ENCODE measurements at places on chromosomes 7 and 10.

DNA sequence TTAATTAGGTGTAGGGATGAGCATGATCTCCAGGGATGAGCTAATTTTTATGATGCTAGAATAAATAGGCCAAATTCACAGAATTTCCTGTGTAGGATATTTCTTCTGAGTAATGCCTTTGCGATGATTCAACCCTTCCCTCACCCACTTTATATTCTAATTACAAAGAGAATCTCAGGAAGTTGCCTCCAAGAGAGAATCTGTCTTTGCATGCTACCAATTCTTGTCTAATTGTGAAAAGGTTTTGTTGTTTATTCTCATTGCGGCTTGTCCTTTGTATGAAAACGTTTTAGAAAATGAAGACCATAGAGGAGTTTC lies 6.3 kb downstream of the C7orf57 start:
- DNase-seq: no peak

DNA sequence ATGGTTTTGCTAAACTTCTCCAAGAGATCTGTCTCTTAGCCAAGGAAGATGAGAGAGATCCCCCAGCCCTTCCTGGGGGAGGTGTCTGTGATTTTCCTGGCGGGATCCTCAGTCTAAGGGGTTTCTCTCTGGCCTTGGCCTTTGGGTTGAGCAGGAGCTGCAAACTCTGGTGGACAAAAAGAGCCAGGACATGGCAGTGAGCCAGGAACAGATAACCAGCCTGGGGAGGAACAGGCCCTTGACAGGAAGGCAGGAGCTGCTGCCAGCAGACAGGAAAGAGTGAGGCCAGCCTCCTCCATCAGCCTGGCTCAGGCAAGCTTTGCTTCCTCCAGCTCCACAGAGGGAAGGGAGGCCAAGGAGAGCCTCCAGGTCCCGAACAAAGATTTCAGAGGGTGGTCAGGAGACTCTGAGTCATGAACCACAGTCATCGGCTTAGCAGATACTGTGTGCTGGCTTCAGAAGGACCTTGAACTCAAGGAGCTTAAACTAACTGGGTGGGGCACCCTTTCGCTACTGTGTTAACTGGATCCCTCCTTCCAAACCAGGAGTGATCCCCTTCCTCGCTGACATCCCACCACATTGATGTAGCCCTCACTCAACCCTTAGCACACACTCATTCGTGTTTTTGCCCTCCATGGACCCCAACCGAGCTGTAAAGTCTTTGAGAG lies 34.7 kb downstream of the DDIT4 start:
- no peak for DNase-seq

DNA sequence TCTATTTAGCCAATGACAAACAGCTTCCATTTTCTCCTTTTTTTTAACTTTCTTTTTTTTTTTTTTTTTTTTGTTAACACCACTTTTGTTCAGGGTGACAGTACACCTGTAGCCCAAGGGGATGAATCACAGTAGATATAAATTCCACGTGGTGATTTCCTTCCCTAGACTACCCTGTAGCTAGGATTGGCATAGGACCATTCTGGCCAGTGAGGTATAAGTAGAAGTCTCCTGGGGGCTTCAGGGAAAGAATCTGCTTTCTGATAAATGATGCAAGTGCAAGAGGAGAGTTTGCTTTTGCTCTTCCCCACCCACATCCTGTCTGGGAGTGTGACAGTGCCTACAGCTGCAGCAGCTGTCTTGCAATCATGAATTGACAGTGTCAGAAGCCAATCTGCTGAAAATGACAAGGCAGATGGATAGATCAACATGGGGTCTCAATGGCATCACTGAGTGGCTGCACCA lies 63.2 kb upstream of the TOMM7 start:
- DNase-seq: peak; percentile 93

DNA sequence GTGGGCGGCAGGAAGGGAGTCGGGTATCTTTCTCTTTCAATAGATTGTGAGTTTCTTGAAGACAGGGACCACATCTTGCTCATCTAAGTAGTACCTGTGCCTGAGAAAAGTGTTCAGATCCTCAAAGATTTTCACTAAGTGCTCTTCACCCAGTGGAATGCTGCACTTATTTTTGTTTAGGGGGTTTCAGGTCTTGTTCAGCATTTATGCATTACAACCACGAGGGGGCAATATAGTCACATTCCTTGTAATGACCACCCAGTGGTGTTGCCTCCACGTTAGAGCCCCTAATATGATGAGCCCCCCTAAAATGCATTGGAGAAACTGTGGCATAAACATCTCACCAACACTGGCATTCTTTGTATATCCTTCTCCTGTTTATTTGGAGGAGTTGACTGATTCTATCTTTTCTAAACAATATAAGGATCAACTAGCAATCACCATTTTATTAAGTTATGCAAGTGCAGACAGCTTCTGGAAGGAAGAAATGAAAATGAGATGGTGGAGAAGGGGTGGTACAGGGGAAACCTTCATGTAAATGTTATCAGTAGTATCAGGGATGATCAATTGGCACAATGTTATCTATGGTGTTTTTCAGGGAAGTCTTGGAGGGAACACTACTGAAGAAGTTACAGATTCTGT lies 3.1 kb upstream of the PAPSS2 start:
- peak; percentile 64 for DNase-seq

DNA sequence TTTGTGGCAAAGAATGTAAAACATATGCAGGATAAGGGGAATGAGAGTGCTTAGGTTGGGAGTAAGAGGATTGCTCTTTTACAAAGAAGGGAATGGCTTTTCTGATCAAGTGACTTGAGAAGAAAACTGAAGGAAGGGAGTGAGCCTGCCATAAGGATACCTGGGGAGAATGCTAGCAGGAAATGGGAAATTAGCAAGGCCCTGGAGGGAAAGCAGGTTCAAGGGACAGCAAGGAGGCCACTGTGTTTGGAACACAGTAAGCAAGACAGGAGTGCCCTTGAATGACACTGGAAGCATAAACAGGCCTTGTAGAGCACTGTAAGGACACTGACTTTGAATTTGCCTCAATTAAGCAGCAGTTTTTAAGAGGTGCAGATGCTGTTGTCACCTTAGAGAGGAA lies 1069.9 kb downstream of the DNAJB9 start:
- DNase-seq: no peak

DNA sequence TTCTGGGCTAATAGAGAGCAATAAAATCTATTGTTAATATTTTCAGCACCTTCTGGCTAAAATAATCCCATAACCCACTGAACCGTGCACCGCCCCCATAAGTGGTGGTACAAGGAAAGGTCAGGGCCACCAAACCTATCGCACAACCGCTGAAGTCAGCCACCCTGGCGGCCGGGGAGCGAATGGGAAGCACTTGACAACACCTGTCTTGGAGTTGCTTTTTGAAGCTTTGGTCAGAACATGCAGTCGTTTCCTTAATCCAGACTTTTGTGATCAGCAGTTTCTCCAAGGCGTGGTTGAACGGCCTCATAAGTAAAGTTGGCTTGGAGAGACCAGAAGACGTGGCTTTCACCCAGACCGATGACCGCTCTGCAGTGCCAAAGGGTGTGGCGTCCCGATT lies 97.4 kb downstream of the DNAJB6 start:
- DNase-seq: no peak

GRCh38 chr7:129371487-129371886 lies 62.7 kb upstream of the STRIP2 start:
- no peak for DNase-seq

DNA sequence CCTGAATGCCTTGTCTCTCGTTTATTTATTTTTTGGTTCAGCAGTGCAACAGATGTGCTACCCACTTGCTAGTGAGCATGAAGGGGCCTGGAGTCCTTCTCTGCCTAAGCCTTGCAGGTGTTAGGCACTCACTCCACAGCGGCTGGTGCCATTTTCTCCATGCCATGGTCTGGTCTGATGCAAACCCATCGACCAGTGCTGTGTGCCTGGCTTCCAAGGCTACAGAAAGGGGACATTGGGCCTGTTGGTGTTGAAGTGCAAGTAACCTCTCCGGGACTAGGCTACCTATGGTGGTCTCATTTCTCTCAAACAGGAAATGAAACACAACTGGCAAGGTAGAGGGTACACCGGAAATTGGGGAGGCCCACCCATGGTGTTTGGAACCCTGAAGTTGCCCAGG lies 198.1 kb downstream of the ADARB2 start:
- DNase-seq: no peak

DNA sequence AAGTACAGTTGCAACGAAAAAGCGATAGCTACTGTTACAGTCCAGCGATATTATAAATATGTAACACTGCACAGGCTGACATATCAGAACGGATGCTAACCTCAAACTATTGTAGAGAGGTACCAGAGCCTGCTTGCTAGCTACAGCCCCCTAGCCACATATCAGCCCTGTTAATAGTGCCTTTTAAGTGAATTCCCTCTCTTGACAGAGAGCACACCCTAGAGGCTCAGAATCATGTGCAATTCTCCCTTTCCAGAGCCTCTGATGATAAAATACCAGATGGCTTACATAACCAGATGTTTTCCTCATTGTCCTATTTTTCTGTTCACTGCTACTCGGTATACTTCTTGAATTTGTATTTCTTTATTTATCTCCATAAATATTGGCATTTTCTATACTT lies 960.7 kb upstream of the CELF2 start:
- DNase-seq: no peak

DNA sequence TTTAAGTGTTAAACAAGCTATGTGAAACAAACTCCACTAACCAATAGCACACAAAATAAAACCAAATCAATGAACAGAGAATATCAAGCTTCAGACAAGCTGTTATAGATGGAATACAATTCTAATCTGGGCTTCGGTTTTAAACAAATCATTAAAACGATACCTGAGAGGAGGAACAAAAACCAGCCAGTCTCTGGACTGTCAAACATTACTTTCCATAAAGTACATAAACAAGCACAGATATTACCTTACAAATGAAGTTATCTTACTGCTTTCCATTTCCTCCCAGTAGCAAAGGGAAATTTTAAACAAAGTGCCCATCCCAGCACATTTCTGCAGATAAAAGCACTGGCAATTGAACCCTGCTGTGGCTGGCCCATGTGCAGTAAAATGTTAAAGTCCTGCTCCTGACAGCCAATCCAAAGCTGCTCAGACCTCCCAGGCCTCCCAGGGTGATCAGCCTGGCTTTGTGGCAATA lies 128.0 kb downstream of the NRCAM start:
- DNase-seq: peak; percentile 35

DNA sequence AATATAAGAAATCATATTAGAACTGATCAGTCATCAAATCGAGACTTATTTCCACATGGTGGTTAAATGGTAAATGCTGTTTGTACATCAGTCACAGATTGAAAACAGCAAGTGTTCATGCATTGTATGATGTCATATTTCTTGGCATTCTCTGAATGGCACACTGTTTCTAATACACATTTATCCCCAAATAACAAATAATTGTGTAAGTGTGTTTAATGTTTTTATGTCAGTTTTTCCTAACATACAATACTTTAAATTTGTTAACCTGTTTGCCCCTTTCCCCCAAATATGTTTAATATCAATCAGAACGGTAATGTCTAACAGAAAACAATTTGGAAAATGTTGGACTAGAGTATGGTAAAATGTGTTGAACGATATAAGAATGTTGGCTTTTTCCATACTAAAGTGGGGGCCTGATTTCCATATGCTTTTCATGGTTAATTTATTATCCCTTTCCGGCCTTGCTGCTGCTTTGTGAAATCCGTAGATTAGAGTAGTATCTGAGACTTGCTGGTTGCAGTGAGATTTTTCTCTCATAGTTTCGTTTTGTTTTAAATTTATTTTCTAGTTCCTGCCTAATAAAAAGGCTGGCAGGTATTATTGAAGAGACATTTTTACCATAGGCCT lies 23.7 kb downstream of the RAB18 start:
- no peak for DNase-seq

GRCh38 chr10:104117839-104118323 lies 4.1 kb upstream of the SFR1 start:
- no peak for DNase-seq
